ENCODE measurements at places on chromosomes 5 and 9.

GRCh38 chr5:65805089-65805488 lies 83.1 kb downstream of the NLN start:
- no peak for DNase-seq

GRCh38 chr9:127124792-127125191 lies 2.4 kb upstream of the ANGPTL2 start:
- no peak for DNase-seq

DNA sequence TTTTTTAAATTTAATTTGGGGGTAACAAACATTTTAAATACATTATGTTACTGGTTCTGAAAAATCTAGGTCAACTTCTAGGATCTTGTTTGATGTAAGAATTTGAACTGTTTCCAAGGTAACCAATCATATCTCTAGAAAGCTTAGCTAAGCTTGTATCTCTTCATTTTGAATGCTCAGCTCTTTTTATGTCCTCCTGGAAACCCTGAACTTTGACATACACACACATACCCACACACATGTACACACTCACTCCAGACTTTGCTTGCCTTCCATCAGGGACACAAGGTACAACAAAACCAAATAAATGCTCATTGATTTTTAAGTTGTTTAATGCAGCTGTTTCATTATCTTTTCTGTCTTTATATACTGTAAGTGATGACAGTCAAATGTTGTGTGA lies 178.5 kb downstream of the RAB3C start:
- DNase-seq: no peak

GRCh38 chr5:127950707-127951391 lies 132.7 kb upstream of the SLC12A2 start:
- no peak for DNase-seq

DNA sequence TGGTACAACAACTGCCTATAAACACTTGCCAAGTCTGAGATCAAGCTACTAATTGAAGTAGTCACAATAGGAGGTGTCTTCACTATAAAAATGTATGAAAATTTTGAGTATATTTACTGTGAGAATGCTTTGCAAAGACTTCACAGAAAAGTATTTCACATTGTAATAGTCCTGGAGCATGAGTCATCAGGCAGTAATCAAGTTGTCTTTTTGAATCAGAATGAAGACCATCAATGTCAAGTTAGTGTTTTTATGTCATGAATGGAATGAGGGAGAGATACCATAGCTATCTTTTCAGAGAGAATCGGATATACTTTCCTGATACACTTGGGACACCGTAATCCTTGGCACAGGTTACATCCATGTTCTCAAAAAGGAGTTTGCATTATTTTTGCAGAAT lies 466.9 kb upstream of the ARRDC3 start:
- no peak for DNase-seq

DNA sequence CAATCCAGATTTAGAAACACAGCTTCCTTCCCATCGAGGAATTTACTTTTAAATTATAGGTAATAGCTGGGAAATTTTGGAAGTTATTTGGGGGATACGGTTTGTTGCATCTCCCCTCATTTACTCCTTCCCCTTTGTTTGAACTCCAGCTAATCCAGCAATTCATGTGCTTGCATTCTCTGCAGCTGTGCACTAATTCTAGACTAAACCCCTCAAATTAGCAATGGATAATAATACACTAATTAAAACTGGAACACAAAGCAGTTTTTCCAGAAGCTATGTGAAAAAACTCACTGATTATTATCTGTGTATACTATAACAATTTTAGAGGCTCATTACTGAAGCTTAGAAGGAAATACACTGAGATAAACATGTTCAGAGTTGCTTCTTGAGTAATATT lies 751.2 kb upstream of the ZNF608 start:
- no peak for DNase-seq

DNA sequence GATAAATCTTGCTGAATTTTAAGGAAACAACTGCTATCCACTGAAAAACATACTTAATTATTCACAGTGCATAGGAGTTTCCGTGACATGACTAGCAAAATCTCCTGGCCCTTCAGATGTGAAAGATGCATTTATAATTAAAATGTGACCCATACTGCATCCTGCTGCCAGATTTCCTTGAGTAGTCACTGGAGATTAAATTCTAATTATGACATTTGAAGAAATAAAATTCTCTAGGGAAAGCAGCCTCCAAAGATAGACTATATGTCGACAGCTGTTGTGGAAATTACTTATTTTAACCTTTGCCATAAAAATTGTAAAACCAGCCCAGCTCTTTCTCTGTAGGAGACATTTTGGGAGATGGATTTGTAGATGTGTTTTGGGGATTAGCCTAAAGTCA lies 193.6 kb upstream of the SMC2 start:
- no peak for DNase-seq

- DNase-seq: no peak
Measured at GRCh38 chr5:40260361-40260760, 419.4 kb upstream of the PTGER4 start.

- no peak for DNase-seq
Measured at GRCh38 chr5:15702102-15702501, 202.1 kb downstream of the FBXL7 start.

DNA sequence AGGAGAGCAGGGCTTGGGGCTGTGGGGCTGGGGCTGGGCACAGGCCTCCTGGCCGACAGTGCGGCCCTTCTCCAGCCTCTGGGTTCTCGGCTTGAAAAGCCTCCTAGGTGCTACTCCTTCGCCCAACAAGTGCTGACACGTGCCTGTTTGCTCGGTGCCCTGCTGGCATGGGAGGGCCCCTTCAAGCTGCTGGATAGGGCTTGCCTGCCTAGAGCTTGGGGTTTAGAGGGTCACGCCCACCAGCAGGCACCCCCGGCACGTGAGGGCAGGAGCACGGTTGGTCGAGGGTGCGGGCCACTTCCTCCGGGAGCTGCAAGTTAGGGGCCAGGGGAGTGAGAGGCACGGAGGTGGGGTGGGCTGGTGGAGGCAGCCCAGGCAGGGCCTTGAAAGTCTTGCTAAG lies 106.2 kb downstream of the RXRA start:
- DNase-seq: no peak

- no peak for DNase-seq
Measured at GRCh38 chr9:129567842-129568559, 52.9 kb downstream of the C9orf50 start.

- DNase-seq: no peak
Measured at GRCh38 chr5:94682814-94683520, 64.5 kb downstream of the SLF1 start.

- DNase-seq: peak; percentile 32
Measured at GRCh38 chr5:60597572-60598320, 102.2 kb downstream of the DEPDC1B start.

- no peak for DNase-seq
Measured at GRCh38 chr5:98004463-98004862, 769.0 kb upstream of the RGMB start.

GRCh38 chr5:11509793-11510192 lies 394.5 kb downstream of the CTNND2 start:
- no peak for DNase-seq

GRCh38 chr9:129436751-129437625 lies 183.9 kb downstream of the C9orf50 start:
- peak; percentile 52 for DNase-seq

GRCh38 chr5:33973271-33973670 lies 11.2 kb downstream of the SLC45A2 start:
- no peak for DNase-seq

DNA sequence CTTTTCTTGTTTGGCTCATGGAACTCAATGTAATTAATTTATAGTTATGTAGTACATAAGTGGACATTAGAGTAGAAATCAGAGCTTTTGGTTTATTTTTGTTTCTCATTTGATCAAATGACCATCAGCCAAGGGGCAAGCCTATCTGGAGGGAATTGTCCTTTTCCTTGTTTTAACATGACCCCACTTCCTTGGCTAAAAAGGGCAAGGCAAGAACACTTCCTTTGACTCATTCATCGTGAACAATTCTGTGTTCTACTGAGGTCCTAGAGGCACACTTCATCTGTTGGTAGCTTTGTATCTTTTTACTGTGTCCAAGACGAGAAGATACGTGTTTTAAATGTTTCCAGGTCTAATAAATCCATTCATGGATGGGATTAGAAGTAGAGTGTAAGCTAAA lies 148.9 kb downstream of the ARHGEF28 start:
- DNase-seq: no peak

DNA sequence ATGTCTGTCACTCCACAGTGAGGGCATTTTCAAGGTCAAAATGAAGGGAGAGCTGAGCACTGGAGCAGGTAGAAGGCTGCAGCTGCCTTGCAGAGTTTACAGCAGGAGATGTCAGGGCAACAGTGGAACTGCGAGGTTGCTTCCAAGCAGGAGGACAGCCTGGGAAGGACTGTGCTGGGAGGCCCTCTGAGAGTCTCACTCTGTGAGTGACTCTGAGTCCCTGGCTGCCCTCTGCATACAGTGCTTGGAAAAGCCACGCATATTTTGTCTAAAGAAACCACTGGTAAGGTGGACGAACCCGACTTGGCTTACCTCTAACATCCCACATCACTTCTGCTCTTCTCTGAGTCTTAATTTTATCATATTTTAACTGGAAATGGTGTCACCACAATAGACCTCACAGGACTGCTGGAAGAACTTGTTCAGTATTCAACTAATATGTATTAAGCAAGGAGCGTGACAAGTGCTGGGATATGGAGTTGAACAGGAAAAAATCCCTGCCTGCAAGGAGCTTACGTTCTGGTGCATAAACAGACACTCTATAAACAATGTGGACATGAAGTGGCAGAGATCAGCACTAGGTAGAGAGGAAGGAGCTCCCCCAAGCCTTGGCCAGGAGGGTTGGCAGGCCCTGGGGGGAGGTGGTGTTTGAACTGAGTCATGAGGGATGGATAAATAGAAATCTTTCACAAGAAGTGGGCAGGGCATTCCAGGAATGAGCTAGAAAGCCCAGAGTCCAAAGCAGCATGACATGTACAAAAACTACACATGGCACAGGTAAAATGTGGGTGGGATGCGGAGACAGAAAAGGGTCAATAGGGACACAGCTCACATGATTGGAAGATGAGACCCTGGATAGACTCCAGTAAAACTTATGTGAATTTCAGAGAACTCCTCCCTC lies 64.0 kb upstream of the FOXE1 start:
- no peak for DNase-seq

DNA sequence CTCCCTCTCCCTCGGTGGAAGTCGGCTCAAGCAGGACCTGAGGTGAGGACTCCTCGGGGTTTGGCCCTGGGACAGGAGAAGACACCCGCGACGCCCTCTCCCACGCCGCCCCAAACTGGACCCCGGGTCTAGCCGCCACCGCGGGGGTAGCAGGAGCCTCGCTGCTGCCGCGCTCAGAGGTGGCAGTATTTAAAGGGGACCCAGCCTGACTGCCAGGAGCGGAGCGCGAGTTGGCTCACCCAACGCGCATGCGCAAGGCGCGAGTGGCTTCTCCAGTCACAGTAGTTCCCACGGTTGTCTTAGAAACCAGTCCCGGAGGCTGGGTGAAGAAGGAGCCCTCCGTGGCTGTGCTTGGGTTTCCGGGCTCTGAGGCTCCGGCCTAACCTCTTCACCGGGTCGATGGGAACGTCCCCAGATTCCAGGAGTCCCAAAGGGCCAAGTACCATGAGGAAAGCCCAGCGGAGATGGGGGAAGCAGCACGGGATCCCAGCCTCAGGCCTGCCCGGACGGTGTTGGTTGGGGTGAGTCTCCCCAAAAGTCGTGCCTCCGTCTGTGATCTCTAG lies 477.8 kb downstream of the SPATA31A7 start:
- no peak for DNase-seq

DNA sequence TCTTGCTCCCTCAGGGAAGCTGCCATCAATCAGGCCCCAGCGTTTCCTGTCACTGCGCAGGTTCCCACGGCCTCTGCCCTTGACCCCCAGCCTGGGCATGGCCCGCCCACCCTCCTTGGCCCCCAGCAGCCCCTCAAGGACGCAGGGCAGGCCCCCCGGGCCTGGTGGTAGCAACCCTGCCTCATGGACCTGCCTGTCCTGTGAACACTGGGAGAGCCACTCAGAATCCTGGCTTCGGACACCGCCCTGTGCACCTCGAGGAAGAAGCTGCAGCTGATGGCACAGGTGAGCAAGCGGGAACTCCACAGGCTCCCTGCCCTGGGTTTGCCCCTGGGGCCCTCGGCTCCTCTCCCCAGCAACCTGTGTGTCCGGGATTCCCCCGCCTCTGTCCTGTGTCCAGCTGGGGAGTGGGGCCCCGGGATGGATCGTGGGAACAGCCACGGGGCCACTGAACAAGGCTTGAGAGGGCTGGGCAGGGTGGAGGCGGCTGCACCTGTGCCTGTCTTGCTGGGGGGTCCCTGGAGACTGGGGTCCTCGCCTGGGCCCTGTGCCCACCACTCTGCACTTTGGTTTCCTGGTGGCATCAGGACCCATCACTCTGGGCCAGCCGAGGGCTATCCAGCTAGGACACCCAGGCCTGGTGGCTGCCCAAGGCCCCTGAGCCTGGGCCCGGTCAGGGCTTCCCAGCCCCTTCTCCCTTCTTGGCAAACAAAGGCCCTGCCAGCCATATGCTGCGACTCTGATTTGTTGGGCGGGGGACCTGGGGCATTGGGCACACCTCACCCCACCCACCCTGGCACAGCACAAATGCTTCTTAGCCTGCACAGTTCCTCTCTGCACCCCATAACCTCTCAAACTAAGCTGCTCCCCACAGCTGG lies 33.5 kb upstream of the EGFL7 start:
- DNase-seq: no peak

GRCh38 chr5:132230871-132231270 lies 3.2 kb upstream of the P4HA2 start:
- no peak for DNase-seq

DNA sequence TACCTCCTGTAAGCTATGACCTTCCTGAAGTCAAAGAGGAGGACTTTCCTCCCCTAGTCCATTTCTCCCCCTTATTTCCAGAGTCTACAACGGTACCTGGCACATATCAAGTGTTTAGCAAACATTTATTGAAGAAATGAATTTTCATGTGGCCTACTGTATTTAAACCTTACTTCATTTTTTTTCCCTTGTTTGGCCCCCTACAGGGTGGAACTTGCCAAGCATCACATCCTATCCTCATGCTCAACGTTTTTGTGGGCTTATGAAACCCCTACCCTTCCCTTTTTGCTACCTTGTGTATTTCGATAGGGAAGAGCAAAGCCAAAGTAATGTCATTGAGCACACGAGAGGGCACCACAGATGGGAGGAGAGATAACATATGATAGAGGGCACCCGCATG lies 1857.8 kb upstream of the WWC1 start:
- DNase-seq: no peak

DNA sequence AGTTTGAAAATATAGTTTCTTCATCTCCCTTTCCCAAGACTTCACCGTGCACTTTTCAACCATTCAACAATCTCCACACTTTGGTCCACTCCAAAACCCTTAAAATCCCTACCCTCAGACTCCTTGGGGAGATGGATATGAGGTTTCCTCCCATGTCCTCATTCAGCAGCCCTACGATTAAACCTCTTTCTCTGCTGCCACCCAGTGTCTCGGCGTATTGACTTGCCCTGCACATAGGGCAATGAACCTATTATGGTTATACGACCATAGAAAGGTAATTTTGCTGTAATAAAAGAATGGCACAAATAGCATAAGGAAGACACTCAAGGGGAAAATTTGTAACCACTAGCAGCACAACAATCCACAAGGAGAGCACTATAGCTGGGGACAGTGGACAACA lies 803.5 kb downstream of the TLE1 start:
- no peak for DNase-seq

- no peak for DNase-seq
Measured at GRCh38 chr9:14752271-14752670, 29.7 kb upstream of the CER1 start.
